ENCODE measurements at places on chromosomes 13 and 19.

GRCh38 chr19:1874554-1875185, 10.6 kb downstream of the ABHD17A start:
- H3K27ac ChIP-seq = peak overlapping the region; percentile 2
- H3K27me3 ChIP-seq = no peaks in the 10 kb centered on the region
- peaks cover 28% of the 10 kb centered on the region for H3K36me3 ChIP-seq
- H3K4me3 ChIP-seq = peak overlapping the region; percentile 98

DNA sequence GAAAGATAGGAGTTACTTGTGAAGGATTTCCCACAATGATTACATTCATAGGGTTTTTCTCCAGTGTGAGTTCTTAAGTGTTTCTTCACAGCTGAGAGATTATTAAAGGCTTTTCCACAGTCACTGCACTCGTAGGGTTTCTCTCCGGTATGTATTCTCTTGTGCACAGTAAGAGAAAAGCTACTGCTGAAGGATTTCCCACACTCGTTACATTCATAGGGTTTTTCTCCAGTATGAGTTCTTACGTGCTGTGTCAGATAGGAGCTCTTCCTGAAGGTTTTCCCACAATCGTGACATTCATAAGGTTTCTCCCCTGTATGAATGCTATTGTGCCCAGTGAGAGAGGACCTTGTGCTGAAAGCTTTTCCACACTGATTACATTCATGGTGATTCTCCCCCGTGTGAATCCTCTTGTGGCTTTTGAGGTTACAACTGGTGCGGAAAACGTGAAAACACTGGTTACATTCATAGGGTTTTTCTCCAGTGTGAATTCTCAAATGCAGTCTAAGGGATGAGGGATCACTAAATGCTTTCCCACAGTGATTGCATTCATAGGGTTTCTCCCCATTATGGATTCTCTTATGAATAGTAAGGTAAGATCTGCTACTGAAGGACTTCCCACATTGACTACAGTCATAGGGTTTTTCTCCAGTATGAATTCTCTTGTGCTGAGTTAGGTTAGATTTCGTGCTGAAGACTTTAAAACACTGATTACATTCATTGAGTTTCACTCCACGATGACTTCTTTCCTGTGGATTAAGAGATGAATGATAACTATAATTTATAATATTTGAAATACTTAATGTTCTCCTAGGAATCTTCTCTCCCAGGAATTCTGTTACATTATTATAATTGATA, 20.6 kb downstream of the ZNF558 start:
- H3K27me3 ChIP-seq = no peaks in the 10 kb centered on the region
- H3K4me1 ChIP-seq = no peaks in the 10 kb centered on the region
- H3K36me3 ChIP-seq = peaks cover 64% of the 10 kb centered on the region
- no peak for DNase-seq
- H3K27ac ChIP-seq = no peak overlapping the region

- H3K4me3 ChIP-seq = no peak overlapping the region
- peaks cover 25% of the 10 kb centered on the region for H3K36me3 ChIP-seq
- no peaks in the 10 kb centered on the region for H3K27me3 ChIP-seq
- H3K4me1 ChIP-seq = no peaks in the 10 kb centered on the region
Measured at GRCh38 chr19:58318297-58318696, 8.5 kb upstream of the ZSCAN22 start.

GRCh38 chr19:45251452-45252354, 632 bp downstream of the MARK4 start:
- H3K4me3 ChIP-seq = peak overlapping the region; percentile 83
- H3K27ac ChIP-seq = no peak overlapping the region
- no peak for DNase-seq
- H3K4me1 ChIP-seq = peaks cover 56% of the 10 kb centered on the region

- H3K4me3 ChIP-seq = no peak overlapping the region
- H3K27me3 ChIP-seq = no peaks in the 10 kb centered on the region
- H3K27ac ChIP-seq = no peak overlapping the region
- no peak for DNase-seq
- H3K36me3 ChIP-seq = no peaks in the 10 kb centered on the region
Measured at GRCh38 chr13:77714119-77714755, 16.8 kb downstream of the SLAIN1 start.

Data from CD4-positive, alpha-beta T cell (primary cell).